Left ventricle myocardium inferior (tissue), 1 donor: ENCODE measurements at places on chromosomes 6 and 20. TPM values are rescaled to one million over a fixed set of nuclear protein-coding genes. Genes with fewer than 3 reads are reported as not detected.

CTCFL gene
- total RNA-seq = not detected

KCNQ5 gene
- 0.11 TPM for total RNA-seq

DNMT3B gene
- 0.49 TPM for total RNA-seq

COL11A2 gene
- 1.3 TPM for total RNA-seq

SULF2 gene
- 40.7 TPM for total RNA-seq

SAPCD1 gene
- not detected for total RNA-seq

PPP1R3G gene
- total RNA-seq = 11.1 TPM

DAAM2 gene
- 19.1 TPM for total RNA-seq

HMGCLL1 gene
- total RNA-seq = 1.2 TPM

RTN4IP1 gene
- 21.5 TPM for total RNA-seq

ME1 gene
- 22.3 TPM for total RNA-seq

KIF25 gene
- total RNA-seq = 0.22 TPM

RBM24 gene
- 189 TPM for total RNA-seq

THEMIS gene
- 0.22 TPM for total RNA-seq

PGC gene
- total RNA-seq = not detected

SIRPB1 gene
- 0.27 TPM for total RNA-seq

PMEPA1 gene
- total RNA-seq = 36.4 TPM

HINT3 gene
- total RNA-seq = 32.9 TPM

ROS1 gene
- total RNA-seq = 0.08 TPM

RIPOR3 gene
- total RNA-seq = 6.5 TPM

PXDC1 gene
- total RNA-seq = 25.2 TPM

STMND1 gene
- not detected for total RNA-seq

GABRR2 gene
- total RNA-seq = 0.69 TPM
